ENCODE measurements at places on chromosomes 7 and 10. TPM values are rescaled to one million over a fixed set of nuclear protein-coding genes. Genes with fewer than 3 reads are reported as not detected.
A peak's percentile ranks its signal among the peaks of the same experiment; 100 is the strongest.

- H3K4me3 ChIP-seq = no peak overlapping the region
- H3K36me3 ChIP-seq = no peaks in the 10 kb centered on the region
- no peak for DNase-seq
These were observed 241.7 kb downstream of the BUB3 start for GRCh38 chr10:123395906-123396305.

DNA sequence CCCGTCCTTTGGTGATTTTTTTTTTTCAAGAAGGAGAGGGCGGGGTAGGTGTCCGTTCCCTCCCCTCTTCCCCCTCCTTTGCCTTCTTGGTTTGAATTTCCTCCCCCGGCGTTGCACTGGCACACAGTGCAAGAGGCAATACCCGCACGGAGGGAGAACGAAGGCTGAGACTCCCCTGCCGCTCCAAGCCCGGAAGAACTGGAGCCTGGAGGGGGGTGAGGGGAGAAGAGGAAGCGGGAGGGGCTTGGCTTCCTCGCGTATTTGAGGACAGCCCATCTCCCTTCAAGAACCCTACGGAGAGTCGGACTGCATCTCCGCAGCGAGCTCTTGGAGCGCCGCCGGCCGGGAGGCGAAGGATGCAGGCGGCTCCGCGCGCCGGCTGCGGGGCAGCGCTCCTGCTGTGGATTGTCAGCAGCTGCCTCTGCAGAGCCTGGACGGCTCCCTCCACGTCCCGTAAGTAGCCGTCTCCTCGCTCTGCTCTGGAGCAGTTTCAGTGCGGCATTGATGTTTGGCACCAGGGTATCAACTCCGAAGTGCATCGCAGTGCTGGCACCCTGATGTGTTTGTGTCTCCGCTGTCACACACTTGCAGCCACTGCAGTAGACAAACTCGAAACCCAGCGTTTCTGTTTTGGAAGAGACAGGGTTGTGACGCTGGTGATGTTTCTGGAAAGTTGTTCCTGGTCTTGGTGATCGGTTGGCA, at the start of gene CNTNAP2:
Gene CNTNAP2, plus strand, starts transcription at position 281 of the 702 bp plus-strand sequence. Its CDS starts 76 bp downstream, at position 357.
- no peaks in the 10 kb centered on the region for H3K27me3 ChIP-seq
- H3K27ac ChIP-seq = no peak within 1 kb of the TSS
- no peaks in the 10 kb centered on the region for H3K4me1 ChIP-seq
- peak; percentile 16 for DNase-seq
- peak within 1 kb of the TSS; percentile 54 for H3K4me3 ChIP-seq

GRCh38 chr10:31010062-31010461, 21.6 kb downstream of the ZNF438 start:
- H3K4me3 ChIP-seq = no peak overlapping the region
- no peaks in the 10 kb centered on the region for H3K36me3 ChIP-seq
- H3K4me1 ChIP-seq = peaks cover 12% of the 10 kb centered on the region

GRCh38 chr10:69401416-69401815, 15.3 kb downstream of the TACR2 start:
- no peak overlapping the region for H3K27ac ChIP-seq
- H3K36me3 ChIP-seq = no peaks in the 10 kb centered on the region
- DNase-seq = no peak
- no peaks in the 10 kb centered on the region for H3K27me3 ChIP-seq

DNA sequence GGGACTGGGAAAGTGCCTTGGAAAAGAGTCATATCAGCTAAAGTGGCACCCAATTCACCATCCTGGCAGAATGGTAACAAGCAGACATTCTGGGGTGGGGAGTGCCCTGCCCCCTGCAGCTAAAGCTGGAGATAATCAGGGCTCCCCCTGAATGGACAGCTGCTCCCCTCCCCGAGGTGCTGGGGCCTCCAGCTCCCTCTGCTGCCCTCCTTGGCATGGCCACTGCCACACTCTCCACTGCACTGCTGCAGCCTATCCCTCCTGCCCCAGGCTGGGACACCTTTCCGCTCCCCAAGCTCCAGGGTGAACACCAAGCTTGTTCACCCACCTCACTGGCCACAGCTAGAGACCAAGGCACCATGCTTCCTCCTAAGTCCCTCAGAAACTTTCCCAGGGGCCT, 9.8 kb upstream of the PARD3 start:
- H3K36me3 ChIP-seq = no peaks in the 10 kb centered on the region
- no peaks in the 10 kb centered on the region for H3K4me1 ChIP-seq
- no peak for DNase-seq

The TMEM26 gene
- 13.6 TPM for polyA plus RNA-seq

The GNAT3 gene
- polyA plus RNA-seq = 0.38 TPM
